ENCODE measurements at places on chromosomes 4 and X.

GRCh38 chrX:7074908-7075204 lies 72.7 kb upstream of the STS start:
- DNase-seq: no peak

DNA sequence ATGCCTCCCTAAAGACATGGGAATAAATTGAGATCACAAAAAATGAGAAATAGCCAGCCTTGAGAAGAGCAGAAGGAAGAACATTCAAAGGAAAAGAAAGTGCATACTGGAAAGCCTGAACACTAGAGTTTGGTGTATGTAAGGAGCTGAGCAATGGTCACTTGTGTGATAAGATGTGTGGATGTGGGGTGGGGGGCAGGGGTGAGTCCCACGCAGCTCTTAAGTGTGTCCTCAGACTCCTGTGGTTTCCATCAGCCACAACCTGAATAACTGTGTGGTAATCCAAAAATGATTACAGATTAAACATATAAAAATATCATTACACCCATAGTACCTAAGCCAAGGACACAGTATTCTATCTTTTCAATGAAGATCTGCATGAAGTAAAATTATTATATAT lies 59.9 kb downstream of the ELOVL6 start:
- no peak for DNase-seq

DNA sequence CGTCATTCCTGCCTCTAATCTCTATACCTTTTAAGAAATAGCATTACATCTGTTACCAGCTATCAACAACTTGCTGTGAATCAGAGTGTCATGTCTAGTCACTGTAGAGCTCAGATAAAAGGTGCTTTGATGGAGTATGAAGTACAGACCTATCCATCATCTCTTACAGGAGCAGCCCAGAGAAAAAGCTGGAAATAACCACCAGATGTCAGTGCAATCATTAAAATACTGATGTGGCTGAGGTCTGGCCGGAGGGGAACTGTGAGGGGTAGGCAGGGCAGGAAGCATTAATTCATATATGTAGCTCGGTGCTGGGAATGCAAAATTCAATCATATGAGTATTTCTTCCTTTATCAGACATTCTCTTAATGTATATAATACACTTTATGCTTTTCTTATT lies 100.6 kb downstream of the AKAP4 start:
- no peak for DNase-seq

- DNase-seq: no peak
These were observed 86.2 kb upstream of the TSPAN5 start for GRCh38 chr4:98744372-98745150.

GRCh38 chr4:186149872-186150271 lies 41.5 kb upstream of the CYP4V2 start:
- no peak for DNase-seq
